Motor neuron (in vitro differentiated cells): ENCODE measurements at places on chromosomes 2 and 18. TPM values are rescaled to one million over a fixed set of nuclear protein-coding genes. Genes with fewer than 3 reads are reported as not detected.

Gene COL4A3
- total RNA-seq = 0.46 and 0.78 TPM in 2 replicates

Gene ZBTB7C
- total RNA-seq = 0.15 and 0.59 TPM in 2 replicates

Gene NT5C1B
- 0.31 and 0.55 TPM in 2 replicates for total RNA-seq

Gene SLC20A1
- total RNA-seq = 58.5 and 59.1 TPM in 2 replicates

Gene CFLAR
- total RNA-seq = 105 and 107 TPM in 2 replicates

Gene SLC8A1
- total RNA-seq = 36.3 and 47.6 TPM in 2 replicates

Gene CYP27A1
- 1.0 and 1.1 TPM in 2 replicates for total RNA-seq

Gene CYP26B1
- total RNA-seq = 79.1 and 84.9 TPM in 2 replicates

Gene GPR75
- total RNA-seq = 14.0 and 14.2 TPM in 2 replicates

Gene FSHR
- total RNA-seq = 0.05 and 0.13 TPM in 2 replicates

Gene IL1A
- total RNA-seq = 0.15 and 0.36 TPM in 2 replicates

Gene SLC66A3
- total RNA-seq = 12.3 and 12.6 TPM in 2 replicates

Gene INHA
- total RNA-seq = 1.7 and 1.8 TPM in 2 replicates

- no peak for ATAC-seq
These were observed 8.5 kb downstream of the PLA2R1 start for GRCh38 chr2:160053946-160054345.

DNA sequence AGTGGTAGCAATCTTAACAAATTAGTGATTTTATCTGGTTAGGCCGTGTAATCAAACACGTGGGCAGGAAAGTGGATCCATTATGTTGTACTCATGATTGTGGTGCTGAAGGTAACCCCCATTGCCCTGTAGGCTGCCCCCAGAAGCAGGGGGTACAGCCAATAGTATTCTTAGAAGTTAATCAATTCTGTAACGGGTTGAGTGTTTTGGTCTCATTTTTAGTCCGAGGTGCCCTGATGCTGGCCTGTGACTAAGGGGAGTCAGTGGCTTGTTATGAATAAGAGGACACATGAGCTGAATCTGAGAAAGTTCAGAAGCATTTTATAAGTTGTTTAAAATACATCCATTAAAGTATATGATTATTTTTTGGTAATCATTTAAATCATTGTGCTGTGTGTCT, 8.6 kb downstream of the EPAS1 start:
- no peak for ATAC-seq

- no peak for ATAC-seq
These were observed 398.9 kb downstream of the RND3 start for GRCh38 chr2:150088538-150088937.

DNA sequence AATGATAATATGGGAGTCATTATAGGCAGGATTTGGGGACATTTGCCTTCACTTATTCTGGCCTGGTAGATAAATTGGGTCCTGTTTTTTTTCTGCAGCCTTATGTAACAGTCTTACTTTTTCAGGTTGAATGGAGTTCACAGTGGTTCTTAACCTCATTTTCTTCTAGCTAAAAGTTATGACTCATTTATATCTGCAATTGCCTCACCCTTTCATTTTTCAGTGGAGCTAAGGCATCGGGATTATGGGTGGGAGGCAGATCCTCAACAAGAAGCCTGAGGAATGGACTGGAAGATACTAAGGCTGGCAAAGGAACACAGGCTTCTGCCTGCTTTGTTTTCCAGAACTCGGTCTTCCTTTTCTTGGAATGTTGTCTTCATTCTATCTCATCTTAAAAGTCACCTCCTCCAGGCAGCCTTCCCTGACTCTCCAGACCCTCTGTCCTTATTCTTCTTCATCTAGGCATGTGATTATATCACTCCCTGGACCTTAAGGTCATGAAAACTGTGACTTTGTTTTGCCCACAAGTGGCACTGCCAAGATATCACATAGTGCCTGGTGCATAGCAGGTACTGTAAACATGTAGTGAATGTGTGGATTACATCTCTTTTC, 41.0 kb upstream of the ACSL3 start:
- ATAC-seq = peak; percentile 90

DNA sequence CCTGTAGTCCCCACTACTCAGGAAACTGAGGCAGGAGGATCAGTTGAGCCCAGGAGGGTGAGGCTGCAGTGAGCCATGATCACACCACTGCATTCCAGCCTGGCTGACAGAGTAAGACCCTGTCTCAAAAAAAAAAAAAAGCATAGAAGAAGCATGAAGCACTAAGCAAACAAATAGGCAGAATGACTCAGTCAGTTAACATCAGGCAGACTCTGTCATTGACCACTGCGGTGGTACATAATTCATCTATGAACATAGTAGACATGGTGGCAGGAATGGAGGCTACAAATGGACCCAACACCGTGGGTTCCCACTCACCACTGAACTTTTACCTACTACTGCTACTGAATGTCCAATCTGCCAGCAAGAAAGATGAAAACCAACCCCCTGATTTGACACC, 7.6 kb upstream of the ASXL2 start:
- peak; percentile 37 for ATAC-seq

DNA sequence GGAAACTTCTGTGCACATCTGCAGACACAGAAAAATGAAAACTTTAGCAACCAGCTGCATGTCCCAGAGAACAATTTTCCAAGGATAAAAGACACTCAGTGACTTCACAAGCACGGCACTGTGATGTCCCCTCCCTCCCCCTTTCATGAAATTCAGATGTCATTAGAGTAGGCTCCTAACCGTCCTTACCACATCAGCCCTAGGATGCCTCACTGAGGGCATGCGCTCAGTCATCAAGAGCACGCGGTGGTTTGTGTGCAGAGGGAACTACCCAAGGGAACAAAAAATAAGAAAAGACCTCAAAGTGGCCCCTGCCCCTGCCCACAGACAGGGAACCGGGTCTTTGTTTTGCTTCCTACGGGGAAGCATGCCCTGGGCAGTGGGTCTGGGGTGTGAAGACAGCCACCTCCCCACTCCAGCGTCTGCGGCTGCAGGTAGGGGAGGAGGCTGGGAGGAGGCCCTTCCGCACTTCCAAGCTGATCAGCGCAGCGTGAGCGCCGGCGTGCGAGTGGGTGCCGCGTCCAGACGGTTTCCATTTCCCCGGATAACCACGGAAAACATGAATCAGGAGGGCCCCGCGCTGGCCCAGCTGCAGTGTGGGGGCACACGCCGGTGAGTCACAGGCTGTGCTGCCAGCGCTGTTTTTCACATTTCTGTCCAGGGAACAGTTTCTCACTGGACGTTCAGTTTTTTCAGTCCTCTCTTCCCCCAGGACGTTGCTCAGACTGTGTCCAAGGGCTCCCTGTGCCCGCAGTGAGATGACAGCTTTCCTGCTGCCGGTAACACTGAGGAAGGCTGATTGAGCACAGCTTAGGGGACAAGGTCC, 70.6 kb downstream of the COPS8 start:
- peak; percentile 18 for ATAC-seq

- peak; percentile 64 for ATAC-seq
These were observed 583 bp downstream of the CERS6 start for GRCh38 chr2:168456521-168457189.

GRCh38 chr18:24486684-24487083, 26.2 kb downstream of the HRH4 start:
- no peak for ATAC-seq

GRCh38 chr2:151730262-151730975, 3.9 kb downstream of the NEB start:
- peak; percentile 83 for ATAC-seq

- ATAC-seq = no peak
These were observed 61.9 kb downstream of the KIF5C start for GRCh38 chr2:148936857-148937450.

DNA sequence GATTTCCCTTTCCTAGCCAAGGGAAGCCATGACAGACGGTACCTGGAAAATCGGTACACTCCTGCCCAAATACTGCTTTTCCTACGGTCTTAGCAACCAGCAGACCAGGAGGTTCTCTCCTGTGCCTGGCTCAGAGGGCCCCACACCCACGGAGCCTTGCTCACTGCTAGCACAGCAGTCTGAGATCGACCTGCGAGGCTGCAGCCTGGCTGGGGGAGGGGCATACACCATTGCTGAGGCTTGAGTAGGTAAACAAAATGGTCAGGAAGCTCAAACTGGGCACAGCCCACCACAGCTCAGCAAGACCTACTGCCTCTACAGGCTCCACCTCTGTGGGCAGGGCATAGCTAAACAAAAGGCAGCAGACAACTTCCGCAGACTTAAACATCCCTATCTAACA, 6.8 kb upstream of the CD207 start:
- no peak for ATAC-seq

- no peak for ATAC-seq
These were observed 75.6 kb downstream of the MAPRE2 start for GRCh38 chr18:35116784-35117318.

GRCh38 chr18:80192653-80193385, 54.5 kb downstream of the PARD6G start:
- ATAC-seq = no peak

DNA sequence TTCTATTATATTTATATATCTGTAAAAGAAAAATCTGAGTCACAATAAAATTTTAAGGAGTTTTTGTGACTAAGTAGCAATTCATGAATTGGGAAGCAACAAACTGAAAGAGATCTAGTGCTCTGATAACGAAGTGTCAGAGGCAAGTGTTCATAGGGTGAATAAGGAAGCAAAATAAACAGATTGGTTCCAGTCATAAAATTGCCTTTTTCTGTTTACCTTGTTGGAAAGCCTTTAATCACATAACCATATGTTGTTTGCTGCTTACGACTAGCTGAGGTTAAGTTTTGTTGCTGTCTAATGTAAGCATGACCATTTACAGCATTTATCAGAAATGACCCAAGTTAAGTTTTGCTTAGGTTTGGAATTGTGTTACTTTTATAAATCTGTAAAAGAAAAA, 358.9 kb downstream of the ARL6IP6 start:
- no peak for ATAC-seq

GRCh38 chr2:129877289-129877741, 102.2 kb upstream of the RAB6C start:
- peak; percentile 91 for ATAC-seq

DNA sequence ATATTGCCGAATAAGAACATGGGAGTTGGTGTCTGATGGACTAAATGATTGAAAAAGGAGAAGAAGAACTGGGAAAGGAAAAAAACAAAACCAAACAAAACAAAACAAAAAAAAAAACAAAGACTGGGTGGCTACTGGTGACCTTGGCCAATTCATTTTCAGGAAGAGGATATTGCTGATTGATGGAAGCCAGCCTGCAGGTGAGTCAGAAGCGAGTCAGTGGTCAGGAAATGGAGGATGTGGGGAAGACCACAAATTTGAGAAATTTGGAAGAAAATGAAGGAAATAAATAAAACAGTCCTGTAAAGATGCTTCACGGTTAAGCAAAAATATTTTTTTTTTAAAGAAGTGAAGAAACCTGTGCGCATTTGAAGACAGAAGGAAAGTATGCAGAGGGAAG, 296.9 kb downstream of the ZNF521 start:
- no peak for ATAC-seq

DNA sequence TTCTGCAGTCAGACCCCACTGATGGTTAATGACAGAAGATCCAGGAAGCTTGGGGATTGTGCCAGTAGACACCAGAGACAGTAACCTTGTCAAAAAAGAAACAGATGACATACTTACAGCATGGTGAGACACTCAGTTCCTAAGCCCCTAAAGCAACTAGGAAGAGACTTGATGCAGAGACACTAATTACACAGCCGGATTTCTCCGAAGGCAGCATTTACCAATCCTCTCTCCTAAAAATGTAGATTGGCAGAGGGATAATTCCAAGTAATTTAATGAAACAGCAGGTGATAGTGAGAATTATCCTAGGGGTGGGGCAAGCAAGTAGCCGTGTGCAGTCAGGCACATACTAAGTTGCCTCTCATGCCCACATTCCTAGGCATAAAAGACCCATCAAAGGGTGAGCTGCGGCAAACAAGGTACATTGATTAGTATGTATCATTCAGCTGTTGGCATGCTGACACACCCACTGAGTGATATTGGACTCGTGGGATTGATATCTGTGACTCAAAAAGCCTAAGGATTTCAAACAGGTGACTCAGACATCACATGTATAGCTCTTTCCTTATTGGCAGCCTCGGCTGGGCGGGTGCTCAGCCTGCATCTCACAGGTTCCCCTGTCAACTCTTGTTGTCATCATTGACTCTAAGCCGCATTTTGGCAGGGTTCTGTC, 296.7 kb upstream of the ATP5MC3 start:
- no peak for ATAC-seq

GRCh38 chr2:153408710-153409385, 69.7 kb downstream of the RPRM start:
- ATAC-seq = peak; percentile 93

- no peak for ATAC-seq
These were observed 398.2 kb upstream of the TRIB2 start for GRCh38 chr2:12318427-12319057.

DNA sequence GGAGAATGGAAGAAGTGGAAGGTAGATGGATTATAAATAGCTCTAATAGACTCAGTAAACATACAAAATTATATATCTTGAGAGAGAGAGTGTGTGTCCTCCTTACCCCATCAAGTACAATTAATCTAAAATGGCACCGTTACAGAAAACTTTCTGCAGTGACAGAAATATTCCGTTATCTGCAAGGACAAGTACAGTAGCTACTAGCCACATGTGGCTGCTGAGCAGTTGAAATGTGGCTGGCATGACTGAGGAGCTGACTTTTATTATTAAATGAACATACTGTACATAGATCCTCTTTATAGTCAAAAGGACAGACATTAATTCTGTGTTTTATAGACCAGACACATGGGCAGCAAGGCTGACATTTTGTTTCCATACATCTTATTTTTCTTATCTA, 7.0 kb downstream of the CCDC93 start:
- no peak for ATAC-seq

- no peak for ATAC-seq
These were observed 369.3 kb downstream of the NBAS start for GRCh38 chr2:15191789-15192188.

- ATAC-seq = peak; percentile 42
These were observed 646 bp downstream of the ALS2 start for GRCh38 chr2:201779901-201780673.

GRCh38 chr2:75466708-75467311, 93.9 kb downstream of the EVA1A start:
- ATAC-seq = peak; percentile 41

GRCh38 chr2:221485503-221485870, 86.6 kb downstream of the EPHA4 start:
- ATAC-seq = no peak

DNA sequence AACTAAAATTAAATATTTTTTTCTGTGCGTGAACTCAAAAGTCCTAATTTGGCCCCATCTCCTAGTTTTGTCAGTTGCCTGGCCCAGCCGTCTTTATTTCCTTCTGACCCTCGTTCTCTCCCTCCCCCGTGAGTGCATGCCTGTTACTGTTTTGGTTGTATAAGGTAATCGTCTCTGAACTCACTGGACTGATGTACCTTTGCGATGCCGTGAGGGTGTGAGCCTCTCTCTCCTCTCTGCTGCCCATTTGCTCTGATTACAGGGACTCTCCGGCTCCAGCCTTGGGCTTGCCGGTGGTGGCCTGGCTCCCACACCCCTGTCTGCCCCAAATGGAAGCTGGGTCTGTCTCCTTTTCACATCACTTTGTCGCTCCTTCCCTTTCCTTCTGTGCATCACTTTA, 66.5 kb upstream of the RBM44 start:
- no peak for ATAC-seq

- no peak for ATAC-seq
These were observed 75.9 kb downstream of the SFXN5 start for GRCh38 chr2:72995430-72996116.
